ENCODE measurements at places on chromosomes 11 and 22.

DNA sequence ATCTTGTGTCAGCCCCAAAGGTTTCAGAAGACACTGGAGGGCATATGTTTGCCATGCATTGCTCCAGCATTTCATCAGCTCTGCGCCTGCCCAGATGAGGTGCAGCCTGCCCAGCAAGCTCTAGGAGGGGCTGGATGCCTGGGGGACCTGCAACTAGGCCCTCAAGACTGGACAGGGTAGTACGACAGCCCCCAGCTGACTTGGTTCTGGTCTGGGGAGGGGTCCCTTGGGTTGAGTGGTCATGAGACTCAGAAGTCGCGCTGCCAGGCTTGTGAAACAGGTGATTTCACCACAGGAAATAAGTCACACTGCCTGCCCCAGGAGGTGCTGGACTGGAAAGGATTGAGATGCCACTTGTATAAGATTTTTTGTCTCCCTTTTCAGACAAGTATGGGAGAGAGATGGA, 23.4 kb downstream of the TPBGL start:
- DNase-seq: no peak

DNA sequence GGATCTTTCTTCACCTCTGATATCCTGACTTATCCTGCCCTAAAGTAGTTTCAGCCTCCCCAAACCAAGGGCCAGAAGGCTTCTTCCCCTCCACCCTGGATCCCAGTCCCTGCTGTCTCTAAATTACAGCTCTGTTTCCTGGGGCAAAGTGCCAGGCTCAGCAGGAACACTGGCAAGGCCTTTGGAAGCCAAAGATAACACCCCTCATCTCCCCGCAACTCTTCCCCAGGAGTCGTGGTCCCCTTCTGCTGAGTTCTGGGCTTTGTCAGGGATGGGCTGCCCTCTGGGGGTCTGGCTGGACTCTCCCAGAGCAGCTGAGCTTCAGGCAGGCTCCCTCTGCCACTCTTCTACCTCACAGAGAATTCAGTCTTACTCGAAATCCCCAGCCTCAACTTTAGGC, 53.8 kb upstream of the AMPD3 start:
- DNase-seq: peak; percentile 58

GRCh38 chr11:22554221-22554620, 71.4 kb downstream of the FANCF start:
- DNase-seq: no peak

DNA sequence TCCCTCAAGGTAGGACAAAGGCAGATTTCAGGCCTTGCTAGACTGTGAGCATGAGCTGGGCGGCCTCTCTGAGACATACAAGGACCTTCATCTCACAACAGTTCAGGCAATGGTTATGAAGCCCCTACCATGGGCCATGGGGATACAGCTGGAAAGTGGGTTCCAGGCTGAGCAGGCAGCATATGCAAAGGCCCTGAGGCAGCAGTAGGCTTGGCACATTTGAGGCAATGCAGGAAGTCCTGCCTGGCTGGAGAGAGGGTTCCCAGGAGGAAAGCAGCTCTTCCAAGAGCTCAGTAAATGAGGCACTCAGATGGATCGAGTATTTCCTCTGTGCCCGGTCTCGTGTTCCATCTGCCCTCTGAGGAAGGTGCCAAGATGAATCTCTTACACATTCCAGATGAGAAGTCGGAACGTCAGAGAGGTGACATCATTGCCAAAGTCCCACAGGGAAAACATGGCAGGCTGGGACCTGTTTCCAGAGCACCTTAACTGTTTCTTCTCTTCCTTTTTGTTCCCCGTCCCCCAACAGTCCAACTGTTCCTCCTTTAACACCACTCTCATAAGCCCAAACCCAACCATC, 388.6 kb downstream of the MN1 start:
- no peak for DNase-seq

GRCh38 chr11:24496736-24497725, at the start of gene LUZP2:
TSS of gene LUZP2 (plus strand) at chr11:24497053.
- no peak for DNase-seq

- peak; percentile 68 for DNase-seq
Observed at GRCh38 chr11:64400102-64400501, 41.1 kb downstream of the RPS6KA4 start.

DNA sequence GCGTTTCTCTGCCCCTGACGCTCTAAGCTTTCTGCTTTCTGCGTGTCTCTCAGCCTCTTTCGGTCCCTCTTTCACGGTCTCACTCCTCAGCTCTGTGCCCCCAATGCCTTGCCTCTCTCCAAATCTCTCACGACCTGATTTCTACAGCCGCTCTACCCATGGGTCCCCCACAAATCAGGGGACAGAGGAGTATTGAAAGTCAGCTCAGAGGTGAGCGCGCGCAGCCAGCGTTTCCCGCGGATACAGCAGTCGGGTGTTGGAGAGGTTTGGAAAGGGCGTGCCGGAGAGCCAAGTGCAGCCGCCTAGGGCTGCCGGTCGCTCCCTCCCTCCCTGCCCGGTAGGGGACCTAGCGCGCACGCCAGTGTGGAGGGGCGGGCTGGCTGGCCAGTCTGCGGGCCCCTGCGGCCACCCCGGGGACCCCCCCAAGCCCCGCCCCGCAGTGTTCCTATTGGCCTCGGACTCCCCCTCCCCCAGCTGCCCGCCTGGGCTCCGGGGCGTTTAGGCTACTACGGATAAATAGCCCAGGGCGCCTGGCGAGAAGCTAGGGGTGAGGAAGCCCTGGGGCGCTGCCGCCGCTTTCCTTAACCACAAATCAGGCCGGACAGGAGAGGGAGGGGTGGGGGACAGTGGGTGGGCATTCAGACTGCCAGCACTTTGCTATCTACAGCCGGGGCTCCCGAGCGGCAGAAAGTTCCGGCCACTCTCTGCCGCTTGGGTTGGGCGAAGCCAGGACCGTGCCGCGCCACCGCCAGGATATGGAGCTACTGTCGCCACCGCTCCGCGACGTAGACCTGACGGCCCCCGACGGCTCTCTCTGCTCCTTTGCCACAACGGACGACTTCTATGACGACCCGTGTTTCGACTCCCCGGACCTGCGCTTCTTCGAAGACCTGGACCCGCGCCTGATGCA, at the start of gene MYOD1:
TSS of gene MYOD1 (plus strand) at position 544 of the 910 bp plus-strand sequence. CDS start at position 756, 212 bp downstream.
- DNase-seq: no peak

- DNase-seq: peak; percentile 90
Observed at GRCh38 chr11:117907276-117908108, 21.7 kb downstream of the TMPRSS13 start.

DNA sequence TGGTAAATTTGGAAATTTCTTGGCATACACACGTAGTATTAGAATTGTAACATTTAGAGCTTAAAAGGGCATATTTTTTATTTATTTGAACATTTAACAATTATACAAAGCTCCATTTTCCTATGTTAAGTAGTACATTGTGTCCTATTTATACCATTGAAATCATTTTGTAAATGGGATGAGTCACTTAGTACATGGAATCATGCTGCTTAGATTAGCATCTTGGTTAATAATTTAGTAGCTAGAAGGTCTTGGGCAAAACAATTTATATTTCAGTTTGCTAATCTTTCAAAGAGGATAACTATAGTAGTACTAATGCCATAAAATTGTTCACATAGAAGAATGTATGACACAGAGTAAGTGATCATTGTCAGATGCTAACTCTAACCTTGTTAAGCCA, 450.1 kb upstream of the LUZP2 start:
- no peak for DNase-seq

DNA sequence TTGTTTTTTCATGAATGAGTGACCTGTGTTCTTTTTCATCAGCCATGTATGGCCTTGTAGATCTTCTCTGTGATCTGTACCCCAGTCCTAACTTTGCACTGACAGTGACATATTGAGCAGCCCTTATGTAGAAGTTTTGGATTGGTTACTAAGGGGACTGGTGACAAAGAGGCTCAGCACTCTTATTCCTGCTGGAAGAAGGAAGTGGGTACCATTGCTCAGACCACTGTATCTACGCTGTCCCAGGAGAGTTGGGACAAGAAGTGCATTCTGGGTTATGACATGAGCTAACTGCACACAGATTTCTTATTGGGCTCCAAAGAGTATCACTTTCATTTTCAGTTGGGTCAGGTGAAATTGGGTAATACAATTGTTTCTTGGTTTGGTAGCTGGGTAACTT, 107.8 kb upstream of the RASSF10 start:
- no peak for DNase-seq

DNA sequence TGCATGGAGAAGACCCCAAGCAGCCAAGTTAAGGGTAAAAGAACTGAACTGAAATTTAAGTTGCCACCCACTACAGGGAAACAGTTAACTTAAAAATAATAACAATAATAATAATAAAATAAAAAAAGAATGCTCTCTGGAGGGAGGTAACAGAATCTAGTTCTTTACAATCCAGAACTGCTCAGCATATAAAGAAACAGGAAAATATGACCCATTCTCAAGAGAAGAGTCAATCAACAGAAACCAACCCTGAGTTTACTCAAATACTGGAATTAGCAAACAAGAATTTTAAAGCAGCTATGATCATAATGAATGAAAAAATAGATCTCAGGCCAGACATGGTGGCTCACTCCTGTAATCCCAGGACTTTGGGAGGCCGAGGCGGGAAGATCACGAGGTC, 53.8 kb downstream of the DENND5A start:
- no peak for DNase-seq

- DNase-seq: no peak
Observed at GRCh38 chr11:27873664-27874063, 173.4 kb upstream of the BDNF start.

GRCh38 chr11:117458275-117459122, 130.8 kb downstream of the CEP164 start:
- DNase-seq: no peak

- DNase-seq: no peak
Observed at GRCh38 chr22:19036523-19037273, 85.5 kb downstream of the DGCR2 start.

DNA sequence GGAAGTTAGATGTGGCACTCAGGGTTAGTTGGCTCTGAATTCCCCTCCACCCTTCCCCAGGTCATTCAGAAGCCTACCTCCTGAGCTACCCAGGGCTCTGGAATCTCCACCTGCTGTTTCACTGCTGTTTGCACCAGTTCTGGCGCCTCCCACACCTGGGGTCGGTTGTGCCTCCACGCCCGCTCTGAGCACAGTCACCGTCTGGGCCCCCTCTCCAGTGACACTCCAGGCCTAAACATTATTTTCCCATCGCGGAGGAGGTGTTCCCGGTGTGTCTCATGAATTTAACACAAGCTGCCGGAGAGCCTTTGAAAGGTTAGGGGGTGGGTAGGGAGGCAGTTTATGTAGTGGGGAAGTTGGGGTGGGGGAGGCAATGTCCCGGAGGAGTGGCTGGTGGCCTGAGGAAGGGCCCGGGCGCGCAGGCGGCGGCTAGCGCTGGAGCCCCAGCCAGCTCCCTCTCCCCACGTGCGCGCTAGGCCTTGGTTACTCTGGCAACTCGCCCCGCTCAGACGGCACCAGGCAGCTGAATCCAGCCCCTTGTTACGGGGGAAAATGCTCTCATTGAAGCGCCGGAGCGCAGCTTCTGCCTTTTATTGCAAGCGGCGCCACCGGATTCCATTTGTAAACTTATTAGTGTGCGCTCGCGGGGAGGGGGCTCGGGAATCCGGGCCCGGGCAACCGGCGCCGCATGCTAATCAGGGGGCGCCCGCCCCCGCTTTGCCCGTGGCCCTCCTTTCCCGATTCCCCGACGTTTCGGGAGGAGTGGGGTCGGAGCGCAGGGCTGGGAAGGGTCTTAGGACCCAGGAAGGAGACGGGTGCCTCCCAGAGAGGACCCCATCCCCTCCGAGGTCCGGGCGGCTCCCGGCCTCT, 52.4 kb downstream of the GRIK4 start:
- no peak for DNase-seq

Measured in right atrium auricular region (tissue), 2 donors.